ENCODE measurements at places on chromosomes 4 and X.

DNA sequence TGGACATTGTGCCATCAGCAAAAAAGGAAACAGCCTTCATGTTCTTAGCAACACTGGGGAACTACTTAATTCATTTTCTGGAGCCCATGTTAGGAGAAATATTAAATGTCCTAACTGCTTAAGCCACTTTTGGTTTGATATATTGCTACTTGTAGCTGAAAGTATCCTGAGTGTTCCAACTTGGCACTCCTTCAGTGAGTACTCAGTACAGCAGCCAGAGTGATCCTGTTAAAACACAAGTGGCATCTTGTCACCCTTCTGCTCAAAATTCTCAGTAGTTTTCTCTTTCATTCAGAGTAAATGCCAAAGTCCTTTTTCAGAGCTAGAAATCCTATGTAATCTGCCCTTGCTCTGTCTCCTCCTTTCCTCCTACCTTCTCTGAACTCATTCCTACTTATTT lies 522.0 kb downstream of the GRID2 start:
- no peak for DNase-seq

DNA sequence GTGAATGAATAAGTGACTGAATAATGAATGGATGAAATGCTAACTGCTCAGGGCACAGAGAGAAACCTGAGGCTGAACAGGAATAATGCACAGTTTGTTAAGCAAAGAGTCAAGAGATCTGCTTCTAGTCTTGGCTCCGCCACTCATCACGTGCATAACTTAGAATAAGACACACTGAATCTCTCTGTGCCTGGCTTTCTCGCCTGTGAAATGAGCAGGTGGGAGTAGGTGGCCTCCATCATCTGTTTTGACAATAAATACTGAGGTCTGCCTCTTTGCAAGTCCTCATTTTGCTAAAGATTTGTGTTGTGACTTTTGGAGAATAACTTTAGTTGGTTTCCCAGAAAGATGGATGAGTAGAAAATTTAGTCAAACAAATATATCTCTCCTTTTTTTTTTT lies 318.0 kb downstream of the FBXW7 start:
- no peak for DNase-seq

- no peak for DNase-seq
Observed at GRCh38 chrX:46587158-46587557, 13.6 kb downstream of the CHST7 start.

DNA sequence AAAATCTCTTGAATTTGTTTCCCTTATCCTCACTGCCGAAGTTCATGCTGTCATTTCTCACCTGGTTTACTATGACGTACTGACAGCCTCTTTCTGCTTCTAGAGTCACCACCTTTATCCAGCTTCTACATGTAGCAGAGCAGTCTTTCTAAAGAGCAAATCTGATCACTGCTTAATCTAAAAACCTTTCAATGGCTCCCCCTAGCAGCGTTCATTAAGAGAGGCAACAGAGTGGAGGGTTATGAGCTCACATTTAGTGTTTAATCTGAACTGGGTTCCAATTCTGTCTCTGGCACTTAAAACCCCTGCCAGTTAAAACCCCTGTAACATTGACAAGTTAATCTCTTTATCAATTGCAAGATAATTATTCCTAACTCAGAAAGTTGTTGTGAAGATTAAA lies 4.4 kb downstream of the RBPJ start:
- no peak for DNase-seq

GRCh38 chrX:3286196-3286945 lies 60.1 kb downstream of the MXRA5 start:
- DNase-seq: no peak

Measured in stimulated activated CD4-positive, alpha-beta T cell treated with anti-CD3 and anti-CD28 coated beads, Interleukin-1b, Interleukin-23, amount 100 ng/mL, for 24 hours (primary cell).